ENCODE measurements at places on chromosomes 2 and 18.

GRCh38 chr2:201018636-201019035 lies 52.8 kb downstream of the HYCC2 start:
- DNase-seq: no peak

GRCh38 chr2:201148434-201148990 lies 32.5 kb downstream of the CFLAR start:
- no peak for DNase-seq

DNA sequence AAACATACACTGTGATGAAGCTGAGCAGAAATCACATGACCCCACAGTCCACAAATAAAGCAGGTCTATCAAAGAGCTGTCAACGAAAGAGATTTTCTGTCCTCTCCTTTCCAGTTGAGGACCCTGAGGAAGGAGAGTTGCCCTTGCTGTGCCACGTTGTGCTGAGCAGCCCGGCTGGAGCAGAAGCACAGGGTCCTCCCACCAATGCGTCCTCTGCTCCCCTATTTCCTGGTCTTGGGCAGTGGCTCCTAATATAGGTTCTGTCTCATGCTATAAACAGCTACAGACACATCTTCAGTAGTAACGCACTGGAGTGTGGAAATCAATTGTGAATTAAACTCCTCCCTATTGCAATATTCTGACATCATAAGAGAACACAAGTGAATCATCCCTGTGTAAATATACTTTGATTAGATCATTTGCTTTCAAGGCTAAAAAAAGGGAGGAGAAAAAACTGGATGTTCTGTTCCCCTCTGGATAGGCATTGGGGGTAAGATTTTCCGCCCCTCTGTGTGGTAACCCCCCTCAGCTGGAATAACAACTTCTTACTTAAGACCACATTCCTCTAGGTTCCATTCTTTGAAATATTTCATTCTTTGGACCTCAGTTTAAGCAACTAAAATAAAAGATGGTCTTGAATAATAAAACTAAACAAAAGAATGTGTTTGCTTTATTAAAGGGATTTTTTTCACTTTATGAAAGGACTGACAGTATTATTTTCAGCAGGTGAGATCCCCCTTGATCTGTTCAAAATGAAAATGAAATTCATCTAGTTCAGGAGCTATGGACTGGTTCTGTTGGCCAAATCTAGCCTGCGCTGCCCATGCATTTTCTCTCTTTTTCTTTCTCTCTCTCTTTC lies 8.3 kb upstream of the RHOB start:
- DNase-seq: no peak

DNA sequence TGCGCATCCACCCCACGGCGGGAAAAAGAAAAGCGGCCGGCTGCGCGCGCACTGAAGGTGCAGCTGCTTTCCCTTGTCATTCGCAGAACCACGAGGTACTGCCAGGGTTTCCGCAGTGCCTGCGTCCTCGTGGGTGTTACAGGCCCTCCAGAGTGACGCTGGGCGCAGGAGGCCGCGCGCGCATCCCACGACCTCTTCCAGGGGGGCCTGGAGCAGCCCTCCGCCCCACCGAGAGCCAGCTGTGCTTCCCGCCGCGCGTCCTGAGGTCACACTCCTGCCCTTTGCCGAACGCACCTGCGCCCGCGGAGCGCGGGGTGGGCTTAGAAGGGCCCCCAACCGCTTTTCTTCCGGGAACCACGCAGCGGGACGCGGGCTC lies 378 bp upstream of the IAH1 start:
- peak; percentile 53 for DNase-seq

GRCh38 chr2:238476258-238476657 lies 49.5 kb downstream of the ASB1 start:
- DNase-seq: no peak

- DNase-seq: no peak
Observed at GRCh38 chr2:111909079-111909478, 10.7 kb downstream of the MERTK start.

GRCh38 chr2:75634945-75635344 lies 11.6 kb upstream of the MRPL19 start:
- no peak for DNase-seq

DNA sequence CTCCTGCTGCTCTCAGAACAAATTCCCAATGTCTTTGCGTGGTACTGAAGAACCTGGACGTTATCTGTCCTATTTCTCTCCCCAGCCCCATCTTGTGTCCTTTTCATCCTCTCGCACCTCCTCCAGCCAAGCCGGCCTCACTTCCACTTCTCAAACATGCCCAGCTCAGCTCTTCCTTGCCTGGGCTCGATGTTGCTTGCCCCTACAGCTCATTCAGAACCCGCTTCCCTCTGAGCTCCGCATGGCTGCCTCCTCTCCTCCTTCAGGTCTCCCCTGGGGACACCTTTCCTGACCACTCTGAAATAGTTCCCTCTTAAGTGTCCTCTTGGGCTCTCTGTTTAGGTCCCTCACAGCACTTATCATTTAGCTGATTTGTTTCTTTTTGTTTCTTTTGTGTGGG lies 6.7 kb upstream of the SMARCAL1 start:
- DNase-seq: no peak

DNA sequence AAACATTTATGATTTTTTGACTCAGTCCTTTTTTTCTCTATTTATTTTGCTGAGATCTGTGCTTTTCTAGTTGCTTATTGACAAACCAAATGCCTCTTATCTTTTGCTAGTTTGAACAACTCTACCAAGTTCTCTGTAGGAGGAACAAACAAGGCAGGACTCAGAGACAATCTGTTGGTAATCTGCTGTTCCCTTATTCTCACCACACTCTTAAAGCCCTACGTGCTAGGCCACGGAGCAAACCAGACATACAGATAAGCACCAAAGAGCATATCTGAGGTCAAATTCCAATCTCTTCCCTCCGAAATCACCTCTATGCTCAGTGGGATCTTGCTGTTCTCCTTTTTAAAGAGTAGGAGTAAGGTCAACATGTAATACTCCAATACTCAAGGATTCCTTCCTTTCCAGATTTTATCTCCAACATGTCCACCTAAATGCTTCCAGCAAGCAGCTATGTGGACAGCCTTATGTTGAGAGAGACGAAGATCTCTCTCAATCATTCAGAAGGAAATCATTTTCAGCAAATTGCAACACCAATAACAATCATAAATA lies 18.4 kb downstream of the FN1 start:
- no peak for DNase-seq

DNA sequence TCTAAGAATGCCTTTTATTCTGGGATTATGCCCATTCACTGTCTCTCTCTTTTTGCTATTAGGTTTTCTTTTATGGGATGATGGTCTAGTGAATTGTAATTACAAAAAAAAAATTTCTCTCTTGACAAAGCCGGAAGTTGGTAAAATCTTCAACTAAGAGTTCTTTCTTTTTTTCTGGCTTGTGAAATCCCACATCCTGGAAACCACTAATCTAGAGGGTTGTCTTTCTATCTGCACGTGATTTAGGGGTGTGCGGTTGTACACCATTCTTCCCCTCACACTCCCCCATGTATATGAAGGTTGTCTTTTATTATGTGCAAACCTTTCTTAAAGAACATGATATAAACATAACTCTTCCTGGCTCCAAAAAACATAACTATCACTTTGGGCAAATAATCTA lies 52.0 kb downstream of the GATA6 start:
- DNase-seq: no peak

- DNase-seq: no peak
Observed at GRCh38 chr2:143856978-143857377, 662.9 kb downstream of the ZEB2 start.

GRCh38 chr2:203992509-203992908 lies 55.9 kb downstream of the ICOS start:
- no peak for DNase-seq

GRCh38 chr18:74507927-74508326 lies 11.8 kb downstream of the CNDP2 start:
- no peak for DNase-seq

DNA sequence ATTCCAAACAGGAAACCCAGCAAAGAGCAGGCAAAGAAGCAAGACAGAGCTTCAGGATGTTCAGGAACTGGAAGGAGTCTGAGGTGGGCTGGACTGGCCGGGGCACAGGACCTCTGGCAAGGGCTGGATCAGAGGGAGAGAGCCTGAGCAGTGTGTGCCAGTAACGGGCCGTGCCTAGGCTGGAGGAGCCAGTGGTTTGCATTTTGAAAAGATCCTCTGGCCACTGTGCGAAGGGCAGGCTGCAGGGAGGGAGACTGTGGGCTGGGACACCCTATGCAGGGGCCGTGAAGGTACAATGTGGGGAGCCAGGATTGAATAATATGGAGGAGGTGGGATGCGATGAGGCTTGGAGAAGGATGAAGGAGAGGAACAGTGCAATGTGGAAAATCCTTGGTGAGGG lies 6.2 kb upstream of the SDC1 start:
- no peak for DNase-seq

DNA sequence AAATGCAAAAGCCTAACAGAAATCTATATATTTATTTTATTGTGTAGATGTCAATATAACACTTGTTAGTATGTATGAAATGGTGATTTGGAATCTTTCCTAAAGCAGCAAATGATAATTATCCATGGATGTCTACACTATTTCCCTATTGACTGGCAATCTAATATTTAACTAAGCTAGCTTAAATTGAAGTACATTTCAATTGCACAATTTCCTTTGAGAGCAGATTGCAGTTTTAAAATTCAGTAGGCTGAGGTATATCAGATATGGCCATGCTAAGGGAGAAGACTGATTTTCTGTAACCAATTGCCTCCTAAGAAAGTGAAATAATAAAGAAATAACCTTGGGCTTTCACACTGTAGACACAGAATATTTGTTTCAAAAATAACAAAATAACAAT lies 90.1 kb upstream of the KCNJ3 start:
- no peak for DNase-seq

DNA sequence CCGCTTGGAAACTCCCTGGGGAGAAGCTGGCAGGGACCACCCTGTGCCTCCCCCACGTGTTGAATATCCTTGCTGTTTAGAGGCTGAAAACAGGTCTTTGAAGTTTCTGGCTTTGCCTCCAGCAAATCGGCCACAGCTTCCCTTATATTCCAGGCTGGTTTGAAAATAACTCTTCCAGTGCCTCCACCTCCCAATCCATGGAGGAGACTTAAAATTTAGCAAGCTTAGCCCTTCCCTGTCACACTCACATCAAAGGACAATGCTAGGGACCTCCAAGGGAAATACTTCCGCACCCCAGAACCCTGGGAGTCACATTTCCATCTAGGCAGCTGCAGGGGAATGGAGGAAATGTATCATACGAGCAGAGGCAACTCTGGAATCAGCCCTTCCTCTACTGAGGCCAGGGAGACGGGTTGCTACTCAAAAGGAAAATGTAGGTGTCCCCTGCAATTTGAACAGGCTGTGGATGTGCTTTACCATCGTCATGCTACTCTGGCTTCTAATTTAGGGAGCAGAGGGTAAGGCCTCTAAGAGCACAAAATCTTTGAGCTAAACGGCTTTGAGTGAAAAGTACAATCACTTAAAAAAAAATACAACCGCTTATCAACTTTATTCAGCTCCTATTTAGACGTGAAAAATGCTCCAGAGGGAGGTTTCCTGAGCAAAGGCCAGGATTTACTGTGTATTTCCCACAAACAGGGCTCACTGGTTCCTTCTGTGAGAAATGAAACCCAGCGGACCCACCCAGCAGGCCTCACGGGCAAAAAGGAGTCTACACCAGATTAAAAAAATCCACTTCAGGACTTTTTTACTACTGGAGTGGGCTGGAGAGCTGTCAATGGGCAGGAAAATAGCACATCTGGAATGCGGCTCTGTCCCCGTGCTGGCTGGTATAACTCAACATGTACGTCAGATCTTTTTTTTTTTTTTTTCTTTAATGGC lies 49.4 kb upstream of the PKDCC start:
- DNase-seq: no peak

DNA sequence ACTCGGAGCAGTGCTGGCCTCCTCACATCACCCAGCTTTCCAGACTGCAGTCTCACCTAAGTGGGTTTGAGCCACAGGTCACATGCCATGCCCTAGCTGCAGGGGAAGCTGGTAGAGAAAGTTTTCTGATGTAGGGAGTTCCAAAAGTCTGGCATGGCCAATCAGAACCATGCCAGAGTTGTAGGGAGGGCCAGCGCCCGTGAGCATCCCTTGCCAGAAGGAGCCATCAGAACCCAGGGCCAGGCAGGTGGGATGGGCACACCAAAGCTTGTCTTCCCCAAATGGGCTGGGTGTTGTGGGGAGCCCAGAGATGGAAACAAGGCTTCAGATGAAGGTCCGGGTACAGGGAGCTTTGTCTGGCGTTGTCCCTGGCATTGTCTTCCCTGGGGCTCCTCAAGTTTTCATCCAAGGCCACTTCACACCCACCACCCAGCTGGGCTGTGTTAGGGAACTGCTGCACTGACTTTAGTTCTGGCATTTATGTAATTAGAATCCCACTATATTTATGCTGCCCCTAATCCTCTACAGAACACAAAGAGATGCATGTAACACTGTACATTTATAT lies 247.9 kb downstream of the KLHL29 start:
- no peak for DNase-seq

GRCh38 chr2:186991766-186992417 lies 142.9 kb upstream of the ZSWIM2 start:
- no peak for DNase-seq
